ENCODE measurements at places on chromosomes 16 and 17.

GRCh38 chr16:85036236-85037049 is 8.8 kb downstream of the KIAA0513 start:
- no peak for DNase-seq

DNA sequence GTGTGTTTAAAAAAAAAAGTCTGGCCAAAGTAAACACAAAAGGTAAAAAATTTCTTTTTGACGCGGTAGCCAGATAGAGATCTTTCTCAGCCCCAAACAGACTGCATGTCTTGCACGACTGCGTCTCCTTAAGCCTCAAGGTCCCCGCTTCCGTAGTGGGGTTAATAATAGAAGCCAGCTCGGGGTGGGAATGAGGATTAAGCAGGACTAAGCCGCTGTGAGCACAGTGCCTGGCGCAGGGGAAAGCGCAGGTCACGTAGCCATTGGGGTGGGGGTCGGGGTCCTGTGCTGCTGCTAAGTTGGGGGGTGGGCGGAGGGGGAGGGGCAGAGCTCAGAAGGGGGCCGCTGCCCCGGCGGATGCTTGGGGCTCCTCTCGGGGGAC is 521 bp downstream of the GGA2 start:
- DNase-seq = no peak

DNA sequence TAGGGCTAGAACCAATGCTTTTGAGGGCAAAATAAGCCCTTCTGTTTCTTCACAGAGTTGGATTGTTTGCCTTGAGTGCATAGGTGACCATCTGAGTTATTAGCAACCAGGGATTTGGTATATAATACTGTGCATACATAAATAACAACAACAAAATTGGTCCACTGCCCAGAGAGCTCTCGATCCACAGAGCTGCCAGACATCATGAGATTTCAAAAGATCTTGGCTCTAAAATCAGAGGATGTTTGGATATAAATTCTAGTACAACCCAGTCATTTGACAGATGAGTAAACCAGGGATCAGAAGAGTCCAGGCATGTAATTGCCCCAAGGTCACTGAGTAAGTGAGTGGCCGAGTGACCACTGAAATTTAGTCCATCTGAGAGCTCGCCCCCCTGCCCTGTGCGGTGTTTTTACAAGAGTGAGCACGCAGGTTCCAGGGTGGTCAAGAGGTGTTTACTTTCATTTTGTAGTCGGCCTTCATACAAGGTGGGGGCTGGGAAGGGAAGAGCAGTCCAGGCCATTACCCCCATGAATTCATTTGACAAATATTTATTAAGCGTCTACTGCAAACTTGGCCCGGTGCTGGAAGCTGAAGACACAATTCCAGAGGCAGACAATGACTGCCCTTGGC is 1.8 kb upstream of the MT2A start:
- no peak for DNase-seq

DNA sequence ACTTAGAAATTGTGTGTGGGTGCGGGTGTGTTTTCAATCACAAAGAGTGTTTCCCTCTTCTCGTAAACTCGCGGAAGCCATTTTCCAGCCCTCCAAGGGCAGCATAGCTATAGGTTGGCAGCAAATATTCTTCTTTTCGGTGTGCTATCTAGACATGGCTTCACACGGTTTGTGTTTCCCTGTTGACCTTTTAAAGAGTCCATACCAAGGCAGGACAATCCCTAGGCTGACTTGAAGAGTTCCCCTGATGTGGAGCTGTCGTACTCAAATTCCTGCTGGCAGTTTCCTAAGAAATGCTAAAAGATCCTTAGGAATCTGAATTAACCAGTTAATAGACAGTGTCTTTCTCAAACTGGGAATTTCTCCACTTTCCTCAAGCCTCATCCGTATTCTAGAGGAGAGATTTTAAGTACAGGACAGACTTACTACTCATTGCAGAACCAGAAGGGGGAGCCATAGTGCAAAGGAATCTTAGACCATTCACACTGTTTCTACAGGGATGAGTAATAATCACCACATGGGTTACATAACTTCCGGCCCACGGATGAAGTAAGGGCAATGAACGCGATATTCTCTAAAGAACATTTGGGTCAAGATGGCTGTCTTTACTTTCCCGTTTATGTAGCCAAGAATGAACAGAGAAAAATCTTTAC is 288.6 kb upstream of the ELAC2 start:
- no peak for DNase-seq

- DNase-seq = no peak
These were observed 24.3 kb downstream of the CDK12 start for GRCh38 chr17:39485555-39485954.

DNA sequence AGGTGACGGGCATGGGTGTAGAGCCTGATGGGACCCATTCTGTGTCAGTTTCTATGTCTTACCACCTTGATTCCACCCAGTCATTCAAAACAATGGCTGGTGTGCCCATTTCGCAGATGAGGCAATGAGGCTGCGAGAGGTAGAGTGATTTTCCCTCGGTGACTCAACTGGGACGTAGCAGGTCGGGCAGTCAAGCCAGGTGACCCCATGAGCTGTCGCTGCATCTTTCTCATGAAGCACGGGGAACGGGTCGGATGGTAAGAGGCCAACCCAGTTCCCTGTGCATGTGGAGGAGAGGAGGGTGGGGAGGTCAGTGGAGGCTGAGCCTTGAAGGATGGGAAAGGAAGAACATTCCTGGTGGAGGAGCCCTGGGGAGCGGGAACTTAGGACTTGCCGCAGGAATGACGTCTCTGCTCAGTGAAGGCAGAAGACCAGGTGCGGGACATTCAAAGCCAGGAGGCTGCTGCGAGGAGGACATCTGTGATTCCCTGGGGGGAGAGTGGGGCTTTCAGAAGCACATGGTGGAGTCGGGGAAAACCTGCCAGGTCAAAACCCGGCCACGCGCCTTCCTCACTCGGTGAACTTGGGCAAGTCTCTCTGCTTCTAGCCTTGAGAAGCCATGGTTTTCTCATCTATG is 1.1 kb downstream of the IL21R start:
- no peak for DNase-seq

DNA sequence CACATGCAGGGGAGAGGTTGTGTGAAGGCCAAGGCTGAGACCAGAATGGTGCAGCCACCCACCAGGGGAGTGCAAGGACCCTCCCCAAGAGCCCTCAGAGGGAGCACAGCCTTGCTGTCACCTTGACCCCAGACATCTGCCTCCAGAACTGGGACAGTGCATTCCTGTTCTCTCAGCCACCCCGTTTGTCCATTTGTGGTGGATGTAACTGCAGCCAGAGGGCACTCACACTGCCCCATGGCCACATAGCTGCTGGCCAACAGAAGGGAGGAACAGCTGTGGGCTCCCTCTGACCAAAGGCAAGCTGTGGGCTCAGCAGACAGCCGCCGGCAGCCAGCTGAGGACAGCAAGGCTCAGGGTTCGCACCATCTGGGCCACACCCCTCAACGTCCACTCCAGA is 49.8 kb upstream of the KLHDC4 start:
- no peak for DNase-seq

DNA sequence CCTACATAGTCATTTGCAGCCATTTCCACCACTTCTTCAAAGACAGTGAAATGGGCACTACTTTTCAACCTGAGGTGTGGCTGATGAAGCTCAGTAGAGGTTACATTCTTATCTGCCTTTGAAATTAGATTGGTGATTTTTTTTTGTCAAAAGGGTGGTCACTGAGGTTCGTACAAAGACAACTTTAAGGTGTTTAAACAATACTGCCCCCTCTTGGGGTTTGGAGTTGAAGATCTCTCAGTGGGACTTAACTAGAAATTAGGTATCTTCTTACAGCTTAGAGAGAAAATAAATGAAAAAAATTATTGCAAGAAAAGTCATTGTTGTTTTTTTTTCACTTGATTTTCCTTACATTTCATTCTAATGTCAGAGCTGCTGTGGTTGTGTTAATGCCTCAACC is 713.2 kb downstream of the CDH11 start:
- no peak for DNase-seq

- DNase-seq = no peak
These were observed 996 bp downstream of the SLC25A10 start for GRCh38 chr17:81713004-81713555.

DNA sequence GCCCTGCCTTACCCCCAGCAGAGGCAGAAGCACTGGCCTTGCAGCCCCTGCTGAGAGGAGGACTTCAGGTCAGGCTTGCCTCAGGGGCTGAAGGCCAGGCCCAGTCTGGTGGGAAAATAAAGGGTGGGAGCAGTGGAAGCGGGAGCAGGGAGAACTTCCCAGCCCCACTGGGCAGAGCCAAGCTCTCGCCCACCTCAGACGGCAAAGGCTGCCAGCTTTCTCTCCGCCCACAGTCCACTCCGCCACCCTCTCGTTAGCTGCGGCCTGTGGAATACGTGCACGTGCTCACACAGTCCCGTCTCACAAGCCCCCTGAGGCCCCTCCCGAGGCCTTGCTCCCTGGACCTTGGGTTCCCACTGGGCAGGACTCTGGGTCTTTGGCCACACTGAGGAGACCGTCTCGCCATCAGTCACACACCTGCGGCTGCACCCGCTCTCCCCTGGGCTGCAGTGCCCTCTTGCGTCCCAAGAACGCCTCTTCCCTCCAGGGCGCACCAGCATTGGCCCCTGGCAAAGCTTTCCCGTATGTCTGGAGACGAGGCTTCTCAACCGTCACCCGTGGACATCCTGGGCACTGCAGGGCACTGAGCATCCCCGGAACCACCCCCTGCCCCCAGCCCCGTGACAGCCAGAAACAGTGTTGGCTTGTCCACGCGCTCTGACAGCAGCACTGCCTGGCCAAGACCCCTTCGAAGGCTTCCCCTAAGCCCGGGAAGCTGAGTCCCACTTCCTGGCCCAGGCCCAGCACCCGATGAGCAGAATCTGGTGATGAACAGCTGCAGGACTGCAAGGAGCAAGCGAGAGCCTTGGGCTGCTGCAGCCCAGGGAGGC is 8.3 kb downstream of the MRPL28 start:
- DNase-seq = peak; percentile 76

- no peak for DNase-seq
These were observed 265.0 kb downstream of the CPPED1 start for GRCh38 chr16:12538667-12539091.

DNA sequence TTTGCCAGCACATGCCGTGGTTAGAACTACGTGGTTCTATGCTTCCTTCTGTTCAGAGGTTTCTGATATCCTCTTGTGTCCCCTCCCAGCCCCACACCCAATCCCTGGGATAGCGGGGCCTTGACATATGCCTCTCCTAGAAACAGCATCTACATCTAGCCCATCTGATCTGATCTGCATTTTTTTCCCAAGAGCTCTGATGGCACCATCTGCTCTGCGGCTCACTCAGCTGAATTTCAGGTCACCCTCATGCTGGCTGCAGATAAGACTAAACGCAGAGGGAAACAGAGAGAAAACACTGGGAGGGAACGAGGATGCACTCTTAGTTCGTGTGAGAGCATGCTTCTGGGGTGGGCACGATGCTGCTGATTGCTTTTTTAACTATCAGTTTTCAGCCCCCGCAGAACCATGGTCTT is 10.7 kb downstream of the WIPI1 start:
- DNase-seq = no peak

GRCh38 chr17:27816946-27817345 is 16.6 kb upstream of the NOS2 start:
- no peak for DNase-seq

DNA sequence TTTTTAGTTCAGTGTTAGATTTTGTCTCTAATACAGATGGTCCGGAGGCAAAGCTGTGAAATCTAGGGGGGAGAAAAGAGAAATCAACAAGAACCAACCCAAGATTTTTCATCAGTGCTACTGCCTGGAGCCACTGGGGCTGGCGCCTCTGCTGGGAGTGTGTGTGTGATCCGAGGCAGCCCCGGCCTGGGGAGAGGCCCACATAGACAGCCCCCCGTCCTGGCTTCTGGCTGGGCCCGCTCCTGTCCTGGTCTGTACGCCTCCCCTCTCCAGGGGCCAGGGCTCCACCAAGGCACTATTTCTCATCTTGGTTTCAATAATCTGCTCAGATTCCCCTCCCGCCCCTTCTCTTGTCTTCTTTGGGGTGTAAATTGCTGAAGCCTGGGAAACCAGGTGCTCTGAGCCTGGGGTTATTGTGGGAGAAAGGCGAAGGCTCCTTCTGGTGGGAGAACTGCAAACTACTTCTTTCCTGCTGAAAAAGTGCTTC is 7.8 kb downstream of the BAHCC1 start:
- DNase-seq = no peak

DNA sequence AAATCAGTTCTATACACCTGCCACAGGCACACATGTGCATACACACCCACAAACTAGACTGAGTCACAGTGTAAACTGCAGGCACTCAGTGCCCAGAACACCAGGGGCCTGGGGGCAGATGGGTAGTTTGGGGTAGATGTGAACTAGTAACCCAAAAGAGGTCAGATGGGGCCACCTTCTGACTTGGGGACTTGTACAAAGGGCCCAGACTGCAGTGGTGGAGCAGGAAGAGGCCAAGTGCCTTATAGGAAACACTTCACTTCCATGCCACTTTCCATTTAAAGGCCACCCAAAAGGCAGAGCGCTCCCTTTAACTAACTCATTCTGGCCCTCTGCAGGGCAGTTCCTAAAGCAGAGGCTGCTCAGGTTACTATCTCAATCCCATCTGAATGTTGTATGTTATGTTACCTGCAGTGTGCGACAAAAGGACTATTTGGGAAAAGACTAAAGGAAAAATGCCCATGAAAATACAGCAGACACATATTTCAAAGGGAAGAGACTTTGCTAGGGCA is 27.8 kb upstream of the ERN1 start:
- no peak for DNase-seq
